Stimulated activated CD4-positive, alpha-beta T cell treated with anti-CD3 and anti-CD28 coated beads, Interleukin-12 subunit alpha, Interleukin-12 subunit beta, amount 100 ng/mL, for 24 hours (primary cell): ENCODE measurements at places on chromosomes 11 and 22.
A peak's percentile ranks its signal among the peaks of the same experiment; 100 is the strongest.

DNA sequence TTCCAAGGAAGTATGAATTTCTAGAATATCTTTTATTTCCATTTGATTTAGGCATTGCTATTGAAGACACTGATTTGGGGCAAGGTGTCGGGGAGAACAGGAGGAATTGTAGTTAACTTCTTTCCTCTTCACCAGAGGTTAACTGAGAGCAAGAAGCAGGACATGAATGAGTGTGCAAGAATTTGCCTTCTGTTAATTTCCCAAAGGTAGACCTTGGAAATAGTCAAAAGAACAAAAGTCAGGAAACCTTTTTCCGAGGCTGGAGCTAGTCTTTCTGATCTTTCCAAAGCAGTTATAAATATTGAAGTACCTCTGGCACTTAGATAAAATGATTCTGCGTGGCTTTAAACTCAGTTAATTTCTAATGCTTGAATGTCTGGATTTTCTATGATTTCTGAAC is 66.9 kb downstream of the MTMR3 start:
- DNase-seq: no peak

DNA sequence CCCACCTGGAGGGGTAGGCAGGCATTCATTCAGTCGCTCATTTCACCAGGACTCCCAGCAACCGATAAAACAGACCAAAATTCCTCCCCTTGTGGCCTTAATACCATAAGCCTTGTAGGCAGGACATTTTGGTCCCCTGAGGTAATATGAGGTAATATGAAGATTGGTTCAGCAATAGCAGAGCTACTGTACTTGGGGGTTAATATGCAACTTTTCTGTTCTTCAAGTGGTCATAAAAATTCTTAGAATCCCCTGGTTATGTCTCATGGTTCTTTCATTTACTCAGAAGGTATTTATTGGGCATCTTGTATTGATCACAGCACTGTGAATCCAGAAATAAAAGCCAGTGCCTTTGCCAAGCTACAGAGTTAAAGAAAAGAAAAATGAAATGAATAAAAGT is 29.8 kb downstream of the SHISA8 start:
- no peak for DNase-seq

GRCh38 chr11:32039149-32039548 is 51.7 kb upstream of the RCN1 start:
- DNase-seq: no peak

- no peak for DNase-seq
These were observed 294.6 kb upstream of the NARS2 start for GRCh38 chr11:78869293-78869692.

DNA sequence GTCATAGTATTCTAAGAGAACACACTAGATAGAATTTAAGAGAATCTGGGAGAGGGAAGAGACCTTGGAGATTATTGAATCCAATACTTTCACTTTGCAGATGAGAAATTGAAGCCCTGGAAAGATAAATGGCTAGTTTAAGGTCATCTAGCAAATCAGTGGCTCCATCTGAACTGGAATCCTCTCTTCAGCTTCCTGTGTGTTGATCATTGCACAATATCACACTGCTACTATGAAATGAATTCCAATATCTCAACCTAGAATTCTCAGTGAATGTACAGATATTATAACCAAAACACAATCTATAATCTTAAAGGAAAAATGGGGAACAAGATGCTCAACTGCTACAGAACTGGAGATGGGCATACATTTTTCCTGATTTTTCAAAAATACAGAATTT is 44.1 kb downstream of the DCUN1D5 start:
- DNase-seq: no peak

- no peak for DNase-seq
These were observed 309.1 kb downstream of the SWAP70 start for GRCh38 chr11:9972989-9973388.

DNA sequence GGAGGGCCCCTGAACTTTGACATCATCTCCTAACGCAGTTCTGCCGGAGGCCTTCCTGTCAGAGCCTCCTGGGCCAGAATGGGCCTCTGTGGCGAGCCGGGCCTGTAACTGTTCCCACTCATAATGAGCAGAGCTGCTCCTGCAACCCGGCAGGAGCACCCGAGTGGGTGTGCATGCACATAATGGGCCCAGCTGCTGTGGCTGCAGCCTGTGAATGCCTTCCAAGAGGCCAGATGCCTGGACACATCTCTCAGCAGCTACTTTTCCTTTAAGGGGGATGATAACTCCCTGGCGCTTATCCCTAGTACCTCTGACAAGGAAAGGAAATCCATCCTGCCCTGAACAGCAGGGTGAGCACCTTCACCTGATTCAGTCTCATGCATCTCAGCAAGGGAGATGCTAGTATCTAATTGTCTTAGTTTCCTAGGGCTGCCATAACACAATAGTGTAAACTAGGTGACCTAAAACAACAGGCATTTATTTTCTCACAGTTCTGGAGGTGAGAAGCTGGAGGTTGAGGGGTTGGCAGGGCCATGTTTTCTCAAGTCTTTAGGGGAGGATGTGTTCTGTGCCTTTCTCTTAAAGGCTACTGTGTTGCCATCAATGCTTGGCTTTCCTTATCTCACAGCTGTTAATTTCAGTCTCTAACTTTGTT is 120.5 kb downstream of the TEAD1 start:
- DNase-seq: no peak

DNA sequence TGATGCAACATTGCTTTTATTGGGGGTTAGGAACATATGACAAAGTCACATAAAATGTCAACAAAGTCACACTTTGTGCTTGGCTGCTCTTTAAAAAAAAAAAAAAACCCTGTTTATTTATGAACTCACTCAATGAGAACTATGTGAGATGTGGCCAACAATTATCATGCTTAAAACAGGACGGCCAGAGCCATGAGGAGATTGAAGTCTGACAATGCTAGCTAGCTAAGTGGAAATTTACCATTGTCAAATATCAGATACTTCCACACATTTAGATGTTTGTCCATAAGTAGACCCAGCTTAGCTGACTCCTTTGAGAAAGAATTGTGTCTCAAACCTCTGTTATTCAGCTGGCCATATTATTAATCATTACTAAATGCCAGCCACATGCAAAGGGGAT is 26.9 kb downstream of the BLID start:
- no peak for DNase-seq

DNA sequence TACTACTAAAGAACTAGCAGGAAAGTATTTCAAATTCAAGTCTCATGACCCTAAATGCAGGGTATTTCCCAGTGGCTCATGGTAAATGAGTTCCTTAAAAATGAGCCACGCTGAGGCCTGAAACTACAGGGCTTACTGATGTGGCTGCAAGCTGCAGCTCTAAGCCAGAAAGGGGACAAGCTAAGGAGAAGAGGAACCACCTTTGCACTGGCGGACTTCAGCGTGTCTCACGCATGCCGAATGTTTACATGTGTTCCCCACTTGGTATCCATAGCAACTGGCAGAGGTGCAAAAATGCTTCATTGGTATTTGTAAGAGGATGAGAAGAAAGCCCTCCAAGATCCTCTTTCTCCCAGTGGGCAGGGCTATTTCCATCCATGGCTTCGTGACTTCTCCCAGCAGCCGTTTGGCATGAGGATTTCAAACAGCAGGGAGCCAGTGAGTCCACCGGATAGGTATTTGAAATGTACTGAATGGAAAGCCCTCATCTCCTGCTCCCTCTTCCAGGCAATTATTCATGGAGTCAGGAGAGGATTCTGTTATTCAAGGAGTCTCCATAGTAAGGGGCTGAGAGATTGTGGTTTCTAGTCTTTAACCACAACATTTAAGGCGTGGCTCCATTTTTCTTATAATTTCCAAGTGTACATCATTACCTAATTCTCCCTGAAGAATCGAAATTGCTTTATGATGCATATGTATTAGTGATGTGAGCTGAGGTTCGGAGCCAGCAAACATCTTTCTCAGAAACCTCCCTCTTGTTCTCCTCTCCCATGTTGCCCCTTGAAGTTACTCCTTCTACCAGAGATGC is 55.3 kb upstream of the CD44 start:
- peak; percentile 46 for DNase-seq

GRCh38 chr11:1559111-1559951 is 12.7 kb downstream of the DUSP8 start:
- DNase-seq: no peak

- no peak for DNase-seq
These were observed 28.4 kb upstream of the TTC12 start for GRCh38 chr11:113286009-113286408.

- no peak for DNase-seq
These were observed 452.7 kb upstream of the CCDC179 start for GRCh38 chr11:23313001-23313400.

GRCh38 chr11:5339771-5340322 is 3.5 kb downstream of the OR51B5 start:
- DNase-seq: no peak

DNA sequence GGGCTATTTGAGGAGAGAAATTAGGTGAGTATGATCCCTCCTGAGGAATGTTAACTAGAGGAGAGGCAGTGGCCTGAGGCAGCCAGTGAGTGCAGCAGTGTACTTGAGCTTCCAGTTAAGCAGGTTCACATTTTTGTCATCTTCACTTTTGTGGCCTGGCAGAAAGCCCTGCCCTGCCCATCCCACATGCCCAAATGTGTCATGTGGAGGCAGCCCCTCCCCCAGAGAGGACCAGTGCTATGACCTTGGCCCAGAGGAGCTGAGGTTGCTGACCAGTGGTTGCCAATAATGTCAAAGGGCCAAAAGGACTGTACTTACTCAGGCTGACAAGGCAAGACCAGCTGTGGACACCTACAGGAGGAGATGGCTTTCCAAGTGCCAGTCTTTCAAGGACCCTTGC is 17.6 kb upstream of the GRK2 start:
- DNase-seq: no peak

DNA sequence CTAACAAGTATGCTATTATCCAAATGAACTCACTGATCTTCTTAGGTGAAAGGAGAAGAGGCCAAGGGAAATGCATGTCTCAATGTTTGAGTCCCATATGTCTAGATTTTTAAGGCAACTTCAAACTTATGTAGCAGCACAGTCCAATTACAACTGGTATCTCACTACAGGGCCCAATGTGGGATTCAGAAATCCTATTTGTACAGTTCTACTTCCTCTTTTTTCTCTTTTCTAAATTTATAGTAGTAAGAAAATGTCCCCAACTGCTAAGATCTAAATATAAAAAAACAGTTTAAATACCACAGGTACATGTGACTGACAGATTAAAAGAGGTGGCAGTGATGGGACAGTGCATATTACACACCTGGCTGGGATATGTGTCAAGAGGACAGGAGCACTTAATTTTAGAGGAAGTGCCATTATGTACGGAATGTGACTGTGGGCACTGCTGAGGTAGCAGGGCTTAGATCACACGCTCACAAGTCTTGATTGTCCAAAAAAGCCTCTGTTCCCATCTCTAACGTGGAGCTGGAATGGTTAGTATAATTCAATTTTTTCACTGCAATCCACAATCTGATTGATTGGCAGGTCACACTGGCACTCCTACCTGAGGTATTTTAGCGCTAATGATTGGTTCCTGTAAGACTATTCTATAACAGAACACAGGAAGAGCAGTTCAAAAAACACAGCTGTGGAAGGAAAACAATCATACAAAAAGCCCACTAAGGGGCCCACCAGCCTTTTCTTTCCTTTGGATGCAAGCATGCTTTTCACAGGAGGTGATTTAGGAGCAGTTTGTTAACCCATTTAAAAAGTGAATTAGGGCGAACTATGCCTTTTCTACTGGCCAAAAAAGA is 34.6 kb downstream of the APOL5 start:
- DNase-seq: no peak

DNA sequence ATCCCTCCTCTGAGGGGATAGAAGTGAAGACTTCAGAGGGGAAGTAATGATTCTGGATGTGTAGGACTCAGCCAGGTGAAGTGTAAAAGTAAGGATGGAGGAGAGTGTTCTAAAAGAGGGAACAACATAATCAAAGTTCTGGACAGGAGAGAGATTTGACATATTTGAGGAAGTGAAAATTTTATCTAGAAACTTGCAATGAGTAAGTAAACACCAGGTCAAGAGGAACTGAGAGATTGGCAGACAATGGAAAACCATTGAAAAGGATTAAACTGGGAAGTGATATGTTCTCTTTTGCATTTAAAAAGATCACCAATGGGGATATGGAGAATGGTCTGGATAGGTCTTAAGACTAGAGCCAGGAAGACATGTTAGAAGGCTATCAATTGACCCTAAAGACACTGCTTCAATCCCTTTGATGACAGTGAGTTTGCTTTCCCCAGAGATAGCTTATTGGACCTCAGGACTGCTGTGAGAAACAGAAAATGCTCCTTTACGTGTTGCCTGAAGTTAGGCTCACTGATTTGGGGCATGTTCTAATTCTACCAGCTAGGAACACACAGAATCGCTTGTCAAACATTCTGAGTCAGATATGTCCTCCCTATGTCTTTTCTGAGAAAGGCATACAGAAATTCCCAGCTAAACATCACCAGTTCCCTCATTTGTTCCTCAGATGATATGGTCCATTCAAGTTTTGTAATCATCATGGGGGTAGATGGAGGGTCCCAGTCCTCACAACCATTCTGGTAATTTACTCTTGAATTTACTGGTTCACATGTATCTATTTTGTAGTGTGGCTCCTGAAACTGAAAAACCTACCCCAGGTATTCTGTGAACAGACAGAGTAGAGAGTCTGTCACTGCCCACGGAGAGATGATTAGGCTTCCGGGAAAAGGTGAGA is 144.9 kb downstream of the MAML2 start:
- DNase-seq: no peak

DNA sequence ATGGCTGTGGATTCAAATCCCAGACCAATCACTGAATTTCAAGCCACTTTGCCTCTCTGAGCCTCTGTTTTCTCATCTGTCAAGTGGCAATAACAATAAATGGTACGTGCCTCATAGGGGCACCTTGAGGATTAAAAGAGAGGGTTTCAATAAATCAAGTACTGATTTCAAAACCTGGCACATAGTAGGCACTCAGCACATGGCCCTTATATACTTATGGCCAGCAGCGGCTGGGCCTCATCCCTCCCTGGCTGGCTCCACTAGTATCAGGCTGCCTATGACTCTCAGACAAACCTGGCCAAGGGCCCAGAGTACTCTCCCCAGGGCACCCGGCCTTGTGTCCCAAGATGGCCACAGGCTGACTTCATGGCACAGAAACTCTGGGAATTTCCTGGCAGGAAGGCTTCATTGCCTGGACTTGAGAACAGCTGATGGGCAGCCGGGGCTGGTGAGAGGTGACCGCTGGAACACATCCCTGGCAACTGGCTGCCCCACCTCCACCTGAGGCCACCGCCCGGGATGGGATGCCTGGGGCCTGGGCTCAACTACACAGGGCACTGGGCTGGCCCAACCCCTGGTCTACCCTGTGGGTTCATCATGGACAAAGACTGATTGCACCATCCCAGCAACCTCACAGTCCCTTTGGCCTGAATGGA is 3.4 kb downstream of the FADS3 start:
- no peak for DNase-seq

GRCh38 chr11:95791709-95792033 is 1.4 kb downstream of the CEP57 start:
- no peak for DNase-seq

- no peak for DNase-seq
These were observed 94.7 kb upstream of the RASSF10 start for GRCh38 chr11:12914400-12914912.

DNA sequence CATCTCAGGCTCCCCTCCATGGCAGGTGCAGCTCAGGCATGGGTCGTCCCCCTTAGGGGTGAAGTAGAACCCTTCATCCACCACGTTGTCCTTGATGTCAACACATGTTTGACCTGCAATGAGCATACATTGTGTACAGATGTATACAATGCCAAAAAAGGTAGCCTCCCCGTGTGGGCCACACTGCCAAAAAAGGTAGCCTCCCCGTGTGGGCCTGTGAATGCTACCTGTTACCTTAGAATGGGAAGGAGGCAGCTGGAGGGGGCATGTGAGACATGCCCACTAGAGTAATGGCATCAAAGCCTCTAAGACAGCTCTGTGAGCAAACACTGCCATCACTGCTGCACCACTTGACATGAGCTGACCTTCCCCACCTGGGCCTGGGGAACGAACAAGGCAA is 73.7 kb downstream of the DGCR2 start:
- DNase-seq: no peak
